Mammary epithelial cell (primary cell): ENCODE measurements at places on chromosomes 13 and 19. TPM values are rescaled to one million over a fixed set of nuclear protein-coding genes. Genes with fewer than 3 reads are reported as not detected.

DNA sequence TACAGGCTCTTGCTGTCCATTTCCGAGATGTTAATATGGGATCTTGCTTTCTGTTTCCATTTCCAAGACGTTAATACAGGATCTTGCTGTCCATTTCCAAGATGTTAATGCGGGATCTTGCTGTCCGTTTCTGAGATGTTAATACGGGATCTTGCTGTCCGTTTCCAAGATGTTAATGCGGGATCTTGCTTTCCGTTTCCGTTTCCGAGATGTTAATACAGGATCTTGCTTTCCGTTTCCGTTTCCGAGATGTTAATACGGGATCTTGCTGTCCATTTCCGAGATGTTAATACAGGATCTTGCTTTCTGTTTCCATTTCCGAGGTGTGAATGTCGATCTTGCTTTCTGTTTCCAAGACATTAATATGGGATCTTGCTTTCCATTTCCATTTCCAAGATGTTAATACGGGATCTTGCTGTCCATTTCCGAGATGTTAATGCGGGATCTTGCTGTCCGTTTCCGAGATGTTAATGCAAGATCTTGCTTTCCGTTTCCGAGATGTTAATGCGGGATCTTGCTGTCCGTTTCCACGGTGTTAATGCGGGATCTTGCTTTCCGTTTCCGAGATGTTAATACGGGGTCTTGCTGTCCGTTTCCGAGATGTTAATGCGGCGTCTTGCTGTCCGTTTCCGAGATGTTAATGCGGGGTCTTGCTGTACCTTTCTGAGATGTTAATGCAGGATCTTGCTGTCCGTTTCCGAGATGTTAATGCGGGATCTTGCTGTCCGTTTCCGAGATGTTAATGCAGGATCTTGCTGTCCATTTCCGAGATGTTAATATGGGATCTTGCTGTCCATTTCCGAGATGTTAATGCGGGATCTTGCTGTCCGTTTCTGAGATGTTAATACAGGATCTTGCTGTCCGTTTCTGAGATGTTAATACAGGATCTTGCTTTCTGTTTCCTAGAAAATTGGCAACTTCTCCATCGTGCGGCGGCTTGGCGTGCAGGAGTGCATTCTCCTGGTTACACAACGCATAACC is 38.3 kb downstream of the PEX11G start:
- DNase-seq = peak; percentile 20

Gene ZNF568
- total RNA-seq = 15.7 TPM

DNA sequence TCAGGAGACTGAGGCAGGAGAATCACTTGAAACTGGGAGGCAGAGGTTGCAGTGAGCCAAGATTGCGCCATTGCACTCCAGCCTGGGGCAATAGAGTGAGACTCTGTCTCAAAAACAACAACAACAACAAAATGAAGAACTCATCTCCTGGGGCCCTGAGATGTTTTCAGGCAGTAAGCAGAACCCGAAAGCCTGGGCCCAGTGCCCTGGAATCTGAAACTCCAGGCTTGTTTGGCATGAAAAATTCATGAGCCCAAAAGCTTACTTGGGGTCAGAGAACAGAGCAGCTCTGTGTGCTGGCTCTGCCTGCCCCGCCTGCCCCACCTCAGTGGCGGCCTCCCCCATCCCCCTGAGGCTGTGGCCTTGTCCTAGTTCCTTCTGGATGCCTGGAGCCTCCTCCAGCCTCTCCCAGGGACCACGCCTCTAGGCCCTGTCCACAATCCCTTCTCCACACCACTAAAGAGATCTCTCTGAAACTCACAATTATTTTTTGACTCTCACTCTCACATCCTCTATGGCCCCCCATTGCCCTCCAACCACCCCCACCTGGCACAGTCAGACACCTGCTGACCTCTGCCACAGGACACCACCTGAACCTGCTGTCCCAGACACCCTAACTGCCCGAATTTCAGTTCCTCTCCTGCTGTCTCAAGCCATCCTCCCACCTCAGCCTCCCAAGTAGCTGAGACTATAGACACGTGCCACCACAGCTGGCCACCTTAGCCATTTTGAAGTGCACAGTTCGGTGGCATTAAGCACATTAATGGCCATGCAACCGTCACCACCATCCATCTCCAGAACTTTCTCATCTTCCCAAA is 6.9 kb upstream of the AP1M2 start:
- no peak for DNase-seq

DNA sequence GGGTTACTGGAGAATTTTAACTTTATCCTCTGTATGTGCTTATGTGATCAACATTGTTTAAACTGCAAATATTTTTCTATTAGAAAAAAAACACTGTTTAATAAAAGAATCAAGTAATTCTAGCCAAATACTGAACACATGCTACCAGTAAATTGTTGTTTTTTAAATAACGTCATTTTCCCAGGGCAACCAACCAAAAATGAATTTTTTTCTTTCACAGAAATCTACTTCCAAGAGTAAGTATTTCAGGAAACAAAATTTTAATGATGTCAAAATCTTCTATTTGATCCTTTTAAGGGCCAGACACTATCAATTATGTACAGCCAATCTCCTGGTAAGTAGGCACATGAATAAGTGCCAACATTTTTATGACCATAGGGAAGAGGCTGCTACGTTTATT is 57.1 kb downstream of the TUBGCP3 start:
- DNase-seq = no peak

DNA sequence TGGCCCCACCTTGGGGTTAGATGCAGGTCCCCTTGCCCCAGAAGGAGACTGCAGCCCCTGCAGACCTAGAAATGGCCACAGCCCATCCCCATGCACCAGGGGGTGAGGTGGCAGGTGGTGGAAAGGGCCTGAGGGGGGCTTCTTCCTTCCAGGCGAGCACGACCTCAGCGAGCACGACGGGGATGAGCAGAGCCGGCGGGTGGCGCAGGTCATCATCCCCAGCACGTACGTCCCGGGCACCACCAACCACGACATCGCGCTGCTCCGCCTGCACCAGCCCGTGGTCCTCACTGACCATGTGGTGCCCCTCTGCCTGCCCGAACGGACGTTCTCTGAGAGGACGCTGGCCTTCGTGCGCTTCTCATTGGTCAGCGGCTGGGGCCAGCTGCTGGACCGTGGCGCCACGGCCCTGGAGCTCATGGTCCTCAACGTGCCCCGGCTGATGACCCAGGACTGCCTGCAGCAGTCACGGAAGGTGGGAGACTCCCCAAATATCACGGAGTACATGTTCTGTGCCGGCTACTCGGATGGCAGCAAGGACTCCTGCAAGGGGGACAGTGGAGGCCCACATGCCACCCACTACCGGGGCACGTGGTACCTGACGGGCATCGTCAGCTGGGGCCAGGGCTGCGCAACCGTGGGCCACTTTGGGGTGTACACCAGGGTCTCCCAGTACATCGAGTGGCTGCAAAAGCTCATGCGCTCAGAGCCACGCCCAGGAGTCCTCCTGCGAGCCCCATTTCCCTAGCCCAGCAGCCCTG is 4.2 kb upstream of the F10 start:
- DNase-seq = no peak

GRCh38 chr19:57110592-57111328 is 9.0 kb upstream of the USP29 start:
- DNase-seq = no peak

Gene PNMA8B
- 0.67 TPM for total RNA-seq

Gene KLF2
- total RNA-seq = 0.99 and 4.0 TPM in 2 replicates

Gene PABPC3
- total RNA-seq = 0.17 TPM

- DNase-seq = no peak
Observed at GRCh38 chr13:67235265-67235664, 5.1 kb upstream of the PCDH9 start.

DNA sequence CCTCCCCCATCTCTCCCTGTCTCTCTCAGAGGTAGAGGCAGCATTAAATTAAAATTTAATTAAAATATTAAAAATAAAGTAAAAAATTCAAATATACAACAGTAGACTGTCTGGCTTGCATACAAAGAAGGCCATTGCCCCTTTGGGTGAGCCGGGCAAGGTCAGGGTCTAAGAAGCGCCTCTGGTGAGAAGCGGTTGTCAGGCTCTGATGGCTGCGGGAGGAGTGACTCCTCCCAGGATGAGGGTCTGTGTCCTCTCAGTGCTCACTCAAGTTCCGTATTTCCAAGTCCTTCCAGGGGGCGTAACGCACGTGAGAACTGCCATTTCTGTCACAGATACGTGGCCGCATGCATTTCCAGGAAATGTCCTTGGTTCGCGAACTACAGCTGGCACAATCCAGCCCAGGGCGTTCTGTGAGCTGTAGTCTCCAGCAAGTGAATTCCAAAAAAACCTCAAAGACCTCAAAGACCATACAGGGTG is 737 bp upstream of the ZNF181 start:
- DNase-seq = no peak

- no peak for DNase-seq
Observed at GRCh38 chr13:75312884-75313520, 169.0 kb downstream of the TBC1D4 start.
